ENCODE measurements at places on chromosomes 12 and 14. TPM values are rescaled to one million over a fixed set of nuclear protein-coding genes. Genes with fewer than 3 reads are reported as not detected.

STAB2 gene
- not detected for total RNA-seq

- peak; percentile 61 for DNase-seq
Observed at GRCh38 chr12:132597333-132598316, 12.8 kb downstream of the LRCOL1 start.

NID2 gene
- total RNA-seq, result 6.2 TPM

GRCh38 chr12:115013236-115013981, 329.4 kb upstream of the TBX3 start:
- DNase-seq, result no peak

- DNase-seq, result peak; percentile 12
Observed at GRCh38 chr12:91326058-91327027, 143.7 kb upstream of the DCN start.

DNA sequence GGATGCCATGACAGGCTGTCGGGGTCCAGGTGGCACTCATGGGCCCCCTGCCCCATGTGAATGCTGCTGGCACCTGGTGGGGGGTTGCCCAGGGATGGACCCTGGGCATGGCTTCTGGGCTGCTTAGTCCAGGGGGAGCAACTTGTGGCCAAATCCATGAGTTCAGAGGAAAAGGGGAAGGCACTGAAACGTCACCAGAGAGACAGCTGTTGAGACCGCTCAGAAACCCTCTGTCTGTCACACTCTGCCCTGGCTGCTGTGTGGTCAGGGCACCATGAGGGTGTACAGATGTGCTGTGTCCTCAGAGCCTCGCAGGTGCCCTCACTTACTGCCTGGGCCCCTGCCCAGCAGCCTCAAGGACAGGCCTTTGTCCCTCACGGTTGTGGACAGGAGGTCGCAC, 9.4 kb downstream of the CLBA1 start:
- DNase-seq, result no peak
